Ovary (tissue), 10 donors: ENCODE measurements at places on chromosomes 5 and 9. TPM values are rescaled to one million over a fixed set of nuclear protein-coding genes. Genes with fewer than 3 reads are reported as not detected.

DNA sequence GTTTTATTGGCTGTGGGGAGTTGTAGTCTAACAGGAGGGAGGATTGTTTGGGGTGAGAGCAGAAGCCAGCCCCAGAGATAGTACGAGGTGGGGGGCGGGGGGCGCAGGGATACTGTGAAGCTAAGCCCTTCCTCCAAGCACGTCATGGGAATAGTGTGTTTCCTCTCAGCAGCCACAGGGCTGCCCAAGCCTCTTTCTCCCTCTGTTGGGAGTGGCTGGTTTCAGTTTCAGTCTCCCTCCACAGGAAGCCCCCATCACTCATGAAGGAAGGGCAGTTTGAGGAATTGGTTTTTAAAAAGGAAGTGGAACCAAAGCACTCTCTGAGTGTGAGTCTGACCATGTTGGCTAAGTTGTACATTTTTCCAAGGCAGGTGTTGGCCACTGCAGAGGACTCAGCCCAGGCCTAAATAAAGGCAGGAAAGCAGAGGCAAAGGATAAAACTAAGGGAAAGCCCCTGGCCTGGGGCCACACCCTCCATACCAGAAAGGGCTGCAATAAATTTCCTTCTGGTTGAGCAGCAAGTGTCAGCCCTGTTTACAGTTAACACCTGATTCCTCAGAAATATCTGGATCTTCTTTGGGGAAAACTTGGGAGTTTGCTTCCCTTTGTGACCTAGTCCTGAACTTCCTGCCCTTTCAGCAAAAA is 3.2 kb downstream of the RAB24 start:
- DNase-seq = no peak

DNA sequence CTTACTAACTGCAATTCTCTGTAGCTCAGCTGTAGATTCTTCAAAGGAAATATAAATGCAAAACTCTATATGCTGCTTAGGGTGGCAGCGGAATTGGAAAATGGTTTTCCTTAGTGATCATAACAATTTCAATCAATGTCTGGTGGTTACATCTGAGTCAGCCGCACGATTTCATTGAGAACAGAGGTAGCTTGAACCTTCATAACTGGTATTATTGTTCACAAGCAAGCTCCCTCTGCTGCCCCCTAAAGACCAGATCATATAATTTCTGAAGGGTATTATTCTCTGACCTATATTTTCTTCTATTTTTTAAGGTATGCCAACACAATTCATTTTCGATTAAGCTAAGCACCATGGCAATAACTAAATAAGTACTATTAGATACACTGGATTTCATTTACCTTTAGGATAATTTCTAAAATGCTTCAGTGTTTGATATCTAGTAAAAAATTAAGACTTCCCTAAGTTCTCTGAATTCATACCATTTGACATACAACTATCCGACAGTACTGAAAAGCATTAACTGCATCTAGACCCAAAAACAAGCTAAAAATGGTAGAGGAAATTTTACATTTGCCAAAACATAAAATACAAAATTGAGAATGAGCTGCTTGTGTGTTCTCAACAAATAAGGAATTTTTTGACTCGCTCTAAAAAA is 181.1 kb upstream of the SPEF2 start:
- no peak for DNase-seq

The IFNA2 gene
- not detected for total RNA-seq

The SMC2 gene
- total RNA-seq = 3.2 TPM
